Posterior cingulate gyrus (tissue), 11 donors: ENCODE measurements at places on chromosomes 13 and 19.
A peak's percentile ranks its signal among the peaks of the same experiment; 100 is the strongest.

- no peak for DNase-seq
These were observed 170.9 kb downstream of the LACC1 start for GRCh38 chr13:44050450-44051063.

- DNase-seq, result no peak
These were observed 3.3 kb downstream of the CSNK1G2 start for GRCh38 chr19:1944088-1944915.

- no peak for DNase-seq
These were observed 1.1 kb upstream of the LMTK3 start for GRCh38 chr19:48512504-48513288.

DNA sequence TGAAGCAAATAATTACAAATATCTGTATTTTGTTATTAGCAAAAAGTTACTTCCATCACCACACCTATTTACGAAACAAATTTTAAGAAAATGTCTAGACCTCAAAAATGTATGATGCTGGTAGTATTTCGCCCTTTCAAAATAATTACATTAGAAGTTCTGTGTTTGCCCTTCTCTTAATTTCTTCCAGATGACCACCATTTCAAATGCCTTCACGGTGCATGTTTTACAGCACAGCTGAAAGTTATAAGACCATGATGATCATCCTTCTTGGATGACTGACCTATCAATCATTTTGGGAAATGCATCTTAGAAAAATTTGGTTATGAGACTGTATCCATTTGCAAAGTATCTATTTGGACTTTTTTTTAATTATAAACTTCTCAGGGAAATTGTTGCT, 390.8 kb downstream of the SLITRK6 start:
- no peak for DNase-seq

DNA sequence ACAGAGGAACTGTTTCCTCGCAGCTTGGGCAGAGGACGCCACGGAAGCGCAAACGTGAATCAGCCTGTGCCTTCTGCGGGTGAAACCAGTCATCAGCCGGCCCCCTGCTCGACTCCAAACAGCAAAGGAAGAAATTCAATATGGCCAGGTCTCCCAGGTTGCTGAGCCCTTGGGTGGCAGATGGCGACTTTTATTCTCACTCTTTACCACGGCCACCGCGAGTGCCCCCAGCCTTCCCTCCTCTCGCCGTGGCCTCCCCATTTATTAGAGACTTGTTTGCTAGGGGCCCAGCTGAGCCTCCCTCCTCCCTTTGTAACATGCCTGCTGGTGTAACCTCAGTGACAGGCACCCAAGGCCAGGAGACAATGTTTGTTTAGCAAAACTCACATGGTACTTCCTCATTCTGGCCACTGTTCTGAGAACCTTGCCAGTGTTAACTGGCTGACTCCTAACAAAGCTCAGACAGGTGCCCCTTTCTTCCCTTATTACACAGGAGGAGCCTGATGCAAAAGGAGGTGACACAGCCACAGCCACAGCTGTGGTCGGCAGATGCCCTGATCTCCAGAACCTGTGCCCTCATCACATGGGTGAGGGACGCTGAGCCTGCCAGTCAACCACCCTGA, 5.8 kb downstream of the RAB20 start:
- no peak for DNase-seq

DNA sequence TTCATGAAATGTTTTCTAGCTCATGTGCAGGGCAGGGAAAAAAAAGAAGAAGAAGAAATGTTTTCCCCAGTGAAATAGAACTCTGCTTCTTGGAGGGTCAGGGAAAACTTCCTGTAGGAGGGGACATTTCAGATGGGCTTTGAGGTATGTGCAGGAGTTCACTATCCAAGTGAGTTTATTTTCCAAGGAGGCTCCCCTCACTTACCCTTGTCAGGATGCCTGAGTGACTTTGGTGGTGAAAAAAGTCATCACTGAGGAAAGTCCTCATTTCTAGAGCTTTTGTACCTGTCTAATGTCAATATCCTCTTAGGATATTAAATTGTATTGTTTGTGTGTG, 656 bp upstream of the C3 start:
- DNase-seq, result no peak

GRCh38 chr19:40948580-40949299, 42.3 kb upstream of the CYP2B6 start:
- no peak for DNase-seq

DNA sequence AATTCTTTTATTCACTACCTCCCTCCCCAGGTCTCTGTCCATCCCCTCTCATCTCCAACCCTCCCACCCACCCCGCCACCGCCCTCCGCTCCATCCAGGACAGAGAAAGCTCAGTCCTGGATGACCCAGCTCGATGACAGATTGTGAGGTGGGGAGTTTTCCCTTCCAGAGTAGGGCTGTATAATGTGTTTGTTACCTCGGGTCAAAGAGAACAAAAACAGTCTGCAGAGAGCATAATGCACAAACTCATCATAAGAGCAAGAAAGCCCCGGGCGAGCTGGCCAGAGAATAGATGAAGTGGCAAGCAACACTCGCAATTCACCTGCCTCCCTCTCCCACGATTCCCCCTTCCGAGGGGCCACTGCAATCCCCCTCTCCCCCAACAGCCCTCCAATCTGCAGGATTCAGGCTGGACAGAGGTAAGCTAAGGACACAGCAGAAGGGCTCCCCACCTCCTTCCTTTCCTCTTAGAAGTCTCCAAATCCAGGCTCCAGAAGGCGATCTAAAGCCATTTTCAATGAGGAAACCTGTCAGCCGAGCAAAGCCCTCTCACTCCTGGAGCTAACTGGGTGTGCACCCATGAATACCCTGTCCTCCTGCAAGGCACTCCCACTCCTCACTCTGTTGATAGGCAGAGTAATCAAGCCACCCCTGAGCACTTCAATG, 2.6 kb downstream of the CACNA1A start:
- DNase-seq, result no peak

DNA sequence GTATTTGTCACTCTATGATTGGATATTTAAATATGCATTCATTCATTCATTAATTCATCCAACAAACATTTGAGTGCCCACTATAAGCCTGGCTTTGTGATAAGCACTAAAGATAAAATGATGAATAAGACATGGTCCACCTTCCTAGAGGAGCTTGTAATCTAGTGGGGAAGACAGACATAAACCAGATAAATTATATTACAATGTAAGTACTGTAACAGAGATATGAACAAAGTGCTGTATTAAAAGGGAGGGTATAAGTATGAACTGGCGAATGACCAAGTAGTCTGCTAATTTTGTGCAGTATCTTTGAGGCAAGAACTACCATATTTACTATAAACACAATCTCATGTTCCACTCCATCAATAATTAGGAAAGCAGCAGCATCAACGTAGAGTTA, 88.2 kb downstream of the RBM26 start:
- DNase-seq, result no peak

DNA sequence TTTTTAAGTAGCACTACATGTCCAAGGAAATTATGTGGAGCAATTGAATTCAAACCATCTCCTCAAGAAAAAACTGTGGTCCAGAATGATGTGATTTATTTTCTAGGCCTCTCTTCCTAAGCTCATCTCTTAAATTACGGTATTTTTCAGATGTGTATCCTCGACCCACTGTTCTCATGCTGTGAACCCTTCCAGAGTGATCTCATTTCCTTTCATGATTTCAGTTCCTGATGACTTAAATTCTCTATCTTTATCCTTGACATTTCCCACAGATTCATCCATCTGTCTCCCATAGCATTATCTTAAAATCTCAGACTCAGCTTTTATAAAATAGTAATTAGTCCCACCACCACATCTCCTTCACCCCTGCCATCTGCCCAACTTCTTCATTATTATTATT, 117.6 kb upstream of the SPRY2 start:
- DNase-seq, result no peak

GRCh38 chr19:20237773-20238623, 71.0 kb downstream of the ZNF486 start:
- DNase-seq, result peak; percentile 92

GRCh38 chr19:39518458-39518857, 3.5 kb downstream of the SELENOV start:
- DNase-seq, result no peak

DNA sequence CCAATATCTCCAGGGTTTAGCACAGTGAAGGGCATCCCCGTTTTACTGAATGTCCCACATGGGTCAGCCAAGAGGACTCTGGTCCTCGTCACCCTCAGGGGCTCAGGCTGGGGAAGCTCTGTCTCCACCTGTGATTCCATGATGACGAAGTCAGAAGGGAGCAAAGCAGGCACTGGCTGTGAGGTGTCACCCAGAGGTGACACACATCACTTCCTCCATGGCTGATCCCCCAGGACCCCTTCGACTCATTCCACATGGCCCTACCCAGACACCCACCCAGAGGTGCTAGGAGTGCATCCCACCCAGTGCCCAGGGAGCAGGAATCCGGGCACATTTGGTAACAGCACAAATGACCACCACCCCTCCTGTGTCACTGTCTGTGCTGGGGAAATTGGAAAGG, 145.2 kb upstream of the VSTM2B start:
- DNase-seq, result no peak
